ENCODE measurements at places on chromosomes 5 and 9.

GRCh38 chr5:1336749-1337488 lies 8.0 kb downstream of the CLPTM1L start:
- DNase-seq = no peak

DNA sequence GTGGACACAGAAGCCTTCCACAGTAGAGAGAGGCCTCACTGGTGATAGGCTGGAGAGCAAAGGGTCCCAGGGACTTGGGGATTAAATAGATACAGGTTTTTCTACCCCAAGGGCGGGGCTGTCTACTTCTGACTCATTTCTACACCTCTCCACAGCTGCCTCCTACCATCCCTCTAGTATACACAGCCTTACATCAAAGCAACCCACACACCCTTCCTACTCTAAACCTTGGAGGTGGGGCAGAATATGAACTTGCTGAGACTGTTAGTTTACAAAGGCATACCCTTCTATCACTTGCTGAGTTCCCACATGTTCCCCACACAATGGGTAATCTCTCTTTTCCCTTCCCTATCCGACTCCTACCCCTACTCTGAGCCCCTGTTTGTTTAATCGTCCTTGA lies 19.9 kb upstream of the PCA3 start:
- DNase-seq = no peak

DNA sequence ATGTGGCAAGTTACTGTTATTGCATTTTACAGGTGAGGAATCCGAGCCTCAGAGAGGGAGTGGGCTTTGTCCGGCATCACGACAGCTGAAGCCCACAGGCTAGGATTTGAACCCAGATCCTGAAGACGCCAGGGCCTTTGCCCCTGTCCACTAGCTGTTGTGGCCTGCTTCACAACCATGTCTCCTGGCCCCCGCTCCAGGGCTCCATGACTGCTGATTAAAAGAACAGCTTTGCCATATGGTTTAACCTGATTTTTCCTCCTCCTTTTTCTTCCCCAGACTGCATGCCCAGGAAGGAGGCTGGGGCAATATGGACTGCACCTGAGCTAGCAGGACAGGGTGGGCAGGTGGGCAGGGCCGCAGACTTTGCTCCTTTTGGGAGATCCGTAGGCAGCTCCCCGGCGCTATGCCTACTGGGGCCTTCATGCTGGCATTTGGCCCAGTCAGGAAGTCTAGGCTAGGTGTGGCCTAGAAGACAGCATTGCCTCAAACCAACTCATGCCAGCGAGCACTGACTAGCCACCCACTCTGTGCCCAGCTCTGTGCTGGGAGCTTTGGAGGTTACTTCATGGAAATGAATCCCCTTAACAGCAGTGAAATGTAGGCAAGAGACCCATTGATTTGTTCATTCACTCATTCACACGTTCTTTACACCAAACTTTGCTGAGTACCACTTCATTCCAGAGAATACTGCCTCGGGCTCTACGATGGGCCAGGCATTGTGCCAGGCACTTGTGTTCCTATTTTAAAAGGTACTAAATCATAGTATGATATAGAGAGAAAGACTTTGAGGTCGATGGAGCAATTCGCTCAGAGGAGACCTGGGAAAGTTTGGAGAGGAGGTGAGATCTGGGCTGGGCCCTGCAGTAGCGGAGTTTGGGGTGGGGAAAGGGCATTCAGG lies 94.3 kb upstream of the CPEB4 start:
- DNase-seq = no peak

DNA sequence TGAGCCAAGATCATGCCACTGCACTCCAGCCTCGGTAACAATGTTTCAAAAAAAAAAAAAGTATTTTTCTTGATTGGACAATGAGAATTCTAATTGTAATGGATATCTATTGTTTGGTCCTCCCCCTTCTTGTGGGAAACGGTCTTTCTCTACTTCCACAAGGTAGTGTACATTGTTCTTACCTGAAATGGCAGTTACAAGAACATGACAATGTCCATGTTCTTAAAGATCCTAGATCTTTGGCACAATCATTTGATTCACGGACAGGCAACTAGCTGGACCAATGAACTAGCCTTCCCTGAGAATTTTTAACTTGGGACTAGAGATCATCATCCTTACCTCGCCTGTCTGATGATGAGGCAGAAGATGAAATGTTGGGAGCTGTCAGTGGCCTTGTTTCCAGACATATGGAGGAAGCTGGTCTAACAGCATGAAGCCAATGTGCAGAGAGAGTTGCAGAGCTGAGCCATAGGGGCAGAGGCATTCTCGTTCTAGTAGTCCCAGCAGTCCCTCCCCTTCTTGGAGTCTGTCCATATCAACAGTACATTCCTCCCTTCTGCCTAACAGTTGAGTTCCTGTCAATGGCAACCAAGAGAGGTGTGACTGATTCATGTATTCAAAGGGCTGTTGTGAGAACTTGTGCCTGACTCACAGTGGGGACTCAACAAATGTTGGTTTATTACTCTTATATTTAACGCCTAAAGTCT lies 2.1 kb upstream of the MARCHF6 start:
- no peak for DNase-seq

DNA sequence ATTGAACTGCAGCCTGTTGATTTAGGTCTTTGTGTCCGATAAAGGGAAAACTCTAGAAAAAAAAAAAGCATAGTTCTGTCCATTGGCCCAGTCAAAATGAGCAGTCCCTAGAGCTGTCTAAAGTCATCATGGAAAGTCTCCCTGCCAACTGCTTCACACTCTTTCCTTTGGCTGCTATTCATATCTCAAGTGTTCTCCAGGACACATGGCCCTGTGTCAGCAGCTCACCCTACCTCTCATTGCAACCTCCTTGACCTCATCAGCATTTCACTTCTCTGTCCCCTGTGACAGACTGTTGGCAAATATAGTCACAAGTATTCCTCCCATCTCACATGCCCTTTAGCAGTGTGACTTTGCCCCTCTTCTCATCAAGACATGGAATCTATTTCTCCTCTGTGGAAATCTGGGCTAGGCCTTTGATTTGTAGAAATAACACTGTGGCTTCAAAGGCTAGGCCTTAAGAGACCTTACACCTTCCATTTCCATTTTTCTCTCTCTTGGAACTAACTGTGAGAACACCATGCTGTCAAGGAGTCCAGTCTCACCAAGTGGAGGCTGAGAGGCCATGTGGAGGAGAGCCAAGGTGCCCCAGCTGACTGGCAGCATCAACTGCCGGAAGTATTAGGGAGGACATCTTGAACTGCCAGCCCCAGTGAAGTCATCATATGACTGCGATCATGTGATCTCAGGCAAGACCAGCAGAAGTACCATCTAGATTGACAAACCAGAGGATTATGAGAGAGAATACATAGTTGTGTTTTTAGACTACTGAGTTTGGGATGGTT lies 149.4 kb upstream of the TARS1 start:
- no peak for DNase-seq

- no peak for DNase-seq
These were observed 85.5 kb upstream of the SPIN1 start for GRCh38 chr9:88302579-88303324.

DNA sequence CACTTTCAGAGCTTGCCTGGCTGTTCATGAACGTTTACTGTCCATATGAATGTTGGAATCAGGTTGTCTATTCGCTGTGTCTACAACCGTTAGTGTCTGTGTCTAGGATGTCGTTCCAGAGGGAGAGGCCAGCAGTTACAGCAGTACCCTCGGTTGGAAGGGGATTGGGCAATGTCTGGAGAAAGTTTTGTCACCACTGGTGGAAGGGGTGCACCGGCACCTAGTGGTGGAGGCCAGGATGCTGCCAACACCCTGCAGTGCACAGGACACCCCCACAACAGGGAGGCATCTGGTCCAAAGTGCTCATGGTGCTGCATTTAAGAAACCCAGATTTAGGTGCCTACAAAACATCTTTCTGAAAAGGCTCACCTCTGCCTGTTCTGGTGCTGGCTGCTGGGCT lies 220.7 kb downstream of the FANCC start:
- DNase-seq = no peak

- no peak for DNase-seq
These were observed 224.5 kb upstream of the CDH6 start for GRCh38 chr5:30968971-30969370.

GRCh38 chr5:150765799-150766169 lies 7.0 kb upstream of the DCTN4 start:
- no peak for DNase-seq
